ENCODE measurements at places on chromosomes 16 and 17.

- DNase-seq, result no peak
Measured at GRCh38 chr17:81365148-81365600, 30.1 kb upstream of the BAHCC1 start.

DNA sequence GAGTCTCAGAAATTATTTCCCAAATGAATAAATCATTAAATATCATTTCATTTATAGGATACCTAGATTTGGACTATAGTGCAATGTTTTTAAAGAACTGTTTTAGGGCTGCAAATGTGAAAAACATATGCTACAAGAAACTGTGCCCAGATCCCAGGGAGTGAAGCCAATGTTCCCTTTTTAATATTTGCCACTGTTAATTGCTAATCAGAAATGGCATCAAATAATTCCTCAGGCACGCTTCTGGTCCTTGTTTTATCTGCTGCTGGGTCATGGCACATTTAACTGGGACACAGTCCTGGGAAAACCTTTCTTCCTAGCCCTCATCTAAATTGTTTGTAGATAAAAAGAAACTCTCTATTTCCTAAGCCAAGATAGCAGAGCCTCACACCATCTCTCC lies 79.3 kb upstream of the CNTNAP4 start:
- DNase-seq, result no peak

- no peak for DNase-seq
Measured at GRCh38 chr17:74838274-74838673, 21.4 kb downstream of the GRIN2C start.

GRCh38 chr17:40778461-40778860 lies 3.9 kb downstream of the KRT27 start:
- DNase-seq, result no peak

DNA sequence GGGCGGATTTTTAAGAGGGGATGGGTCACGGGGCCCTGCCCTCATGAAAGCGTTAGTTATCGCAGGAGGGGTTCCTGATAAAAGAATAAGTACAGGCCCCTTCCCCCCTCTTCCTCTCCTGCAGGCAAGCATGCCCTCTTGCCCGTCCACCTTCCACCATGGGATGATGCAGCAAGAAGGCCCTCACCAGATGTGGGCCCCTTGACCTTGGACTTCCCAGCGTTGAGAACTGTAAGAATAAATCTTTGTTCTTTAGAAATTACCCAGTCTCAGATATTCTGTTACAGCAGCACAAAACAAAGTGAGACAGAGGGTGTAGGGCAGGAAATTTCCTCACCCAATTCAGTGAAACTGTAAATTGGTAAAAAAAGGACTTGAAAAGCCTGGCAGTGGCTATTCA lies 27.8 kb upstream of the LCMT1 start:
- DNase-seq, result no peak

DNA sequence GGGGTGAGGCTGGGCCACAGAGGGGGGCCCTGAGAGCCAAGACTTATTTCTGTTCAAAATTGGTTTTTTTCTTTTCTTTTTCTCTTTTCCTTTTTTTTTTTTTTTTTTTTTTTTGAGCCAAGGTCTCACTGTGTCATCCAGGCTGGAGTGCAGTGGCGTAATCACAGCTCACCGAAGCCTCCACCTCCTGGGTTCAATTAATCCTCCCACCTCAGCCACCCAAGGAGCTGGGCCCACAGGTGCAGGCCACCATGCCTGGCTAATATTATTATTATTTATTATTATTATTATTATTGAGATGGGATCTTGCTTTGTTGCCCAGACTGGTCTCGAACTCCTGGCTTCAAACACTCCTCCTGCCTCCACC lies 17.5 kb upstream of the CACNA1H start:
- DNase-seq, result no peak

DNA sequence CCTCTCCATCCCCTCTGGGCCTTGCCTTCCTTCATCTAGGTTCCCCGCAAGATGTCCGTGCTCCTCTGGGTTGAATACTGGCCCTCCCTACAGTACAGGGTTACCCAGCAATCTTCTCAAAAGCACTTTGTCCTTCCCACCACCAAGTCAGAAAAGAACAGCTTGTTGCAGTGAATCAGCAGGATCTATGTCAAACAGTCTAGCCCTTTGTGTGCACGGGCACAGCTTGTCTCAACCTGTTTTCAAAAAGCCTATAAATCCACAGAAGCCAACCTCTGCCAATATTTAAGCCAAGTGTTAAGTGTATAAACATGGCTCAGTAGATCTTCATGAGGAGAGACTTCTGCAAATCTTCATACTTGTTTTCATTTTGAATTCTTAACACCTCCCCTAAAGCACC lies 25.2 kb downstream of the C17orf67 start:
- DNase-seq, result no peak

GRCh38 chr17:79038545-79039135 lies 14.7 kb downstream of the C1QTNF1 start:
- peak; percentile 84 for DNase-seq

DNA sequence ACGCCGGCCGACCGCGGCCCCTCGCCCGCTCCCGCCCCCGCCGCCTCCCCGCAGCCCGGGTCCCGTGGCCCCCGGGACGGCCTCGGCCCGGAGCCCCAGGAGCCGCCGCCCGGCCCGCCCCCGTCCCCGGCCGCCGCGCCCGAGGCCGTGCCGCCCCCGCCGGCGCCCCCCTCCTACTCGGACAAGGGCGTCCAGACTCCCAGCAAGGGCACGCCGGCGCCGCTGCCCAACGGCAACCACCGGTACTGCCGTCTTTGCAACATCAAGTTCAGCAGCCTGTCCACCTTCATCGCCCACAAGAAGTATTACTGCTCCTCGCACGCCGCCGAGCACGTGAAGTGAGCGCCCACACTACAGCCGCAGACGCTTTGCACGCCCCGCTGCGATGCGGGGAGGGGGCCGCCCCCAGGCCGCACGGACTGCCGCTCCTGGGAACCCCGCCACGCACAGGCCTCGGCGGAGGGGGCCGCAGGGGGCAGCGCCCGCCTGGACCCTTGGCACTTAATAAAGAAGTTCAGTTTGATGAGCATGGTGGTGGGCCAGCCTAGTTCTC lies 35.5 kb upstream of the ZC3H18 start:
- DNase-seq, result no peak

DNA sequence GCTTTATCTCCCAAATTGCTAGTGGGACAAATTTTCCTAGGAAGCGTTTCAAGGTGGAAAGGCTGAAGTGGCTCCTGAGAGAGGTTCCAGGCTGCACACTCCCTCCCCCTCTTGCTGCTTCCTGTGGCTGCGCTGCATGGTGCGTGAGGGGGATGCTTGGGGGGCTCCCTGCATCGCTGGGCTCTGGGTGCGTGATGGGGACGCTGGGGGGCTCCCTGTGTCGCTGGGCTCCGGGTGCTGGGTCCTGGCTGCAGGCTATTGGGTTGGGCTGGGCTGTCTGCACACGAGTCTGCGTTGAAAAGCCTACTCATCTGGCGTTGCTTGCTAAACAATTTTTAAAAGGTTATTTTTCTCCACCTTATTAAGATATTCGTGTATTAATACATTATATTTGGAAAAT lies 30.1 kb downstream of the NDEL1 start:
- no peak for DNase-seq
